ENCODE measurements at places on chromosomes 7 and 10.

DNA sequence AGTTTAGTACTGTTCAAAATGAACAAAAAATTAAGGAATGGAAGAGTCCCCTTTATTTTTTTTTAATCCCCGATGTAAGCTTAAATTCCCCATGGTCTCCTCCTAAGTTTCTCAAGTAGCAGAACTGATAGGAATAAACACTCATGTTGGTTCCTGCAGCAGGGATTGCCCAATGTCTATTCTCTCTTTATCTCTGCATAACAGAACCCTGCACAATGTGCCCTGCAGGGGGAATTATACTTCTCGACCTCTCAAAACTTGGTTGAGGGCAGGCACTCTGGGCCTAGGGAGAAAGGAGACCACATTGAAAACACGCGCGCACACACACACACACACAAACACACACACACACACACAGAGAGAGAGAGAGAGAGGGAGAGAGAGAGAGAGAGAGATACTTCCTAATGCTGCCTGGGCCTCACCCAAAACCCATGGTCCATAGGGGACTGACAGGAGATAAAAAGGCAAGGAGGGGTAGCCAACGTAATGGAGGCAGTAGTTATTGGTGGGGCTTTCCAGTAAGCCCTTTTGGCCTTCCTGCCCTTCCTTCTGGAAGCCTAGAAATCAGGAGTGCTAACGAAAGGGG, 22.7 kb downstream of the JAZF1 start:
- no peak for DNase-seq

GRCh38 chr10:115844591-115844990, 428.4 kb downstream of the GFRA1 start:
- DNase-seq: no peak

GRCh38 chr7:70480927-70481569, 650.9 kb upstream of the GALNT17 start:
- no peak for DNase-seq

- DNase-seq: peak; percentile 85
Observed at GRCh38 chr7:28151965-28152364, 28.6 kb downstream of the JAZF1 start.

- DNase-seq: no peak
Observed at GRCh38 chr10:119919271-119919670, 26.7 kb downstream of the SEC23IP start.

DNA sequence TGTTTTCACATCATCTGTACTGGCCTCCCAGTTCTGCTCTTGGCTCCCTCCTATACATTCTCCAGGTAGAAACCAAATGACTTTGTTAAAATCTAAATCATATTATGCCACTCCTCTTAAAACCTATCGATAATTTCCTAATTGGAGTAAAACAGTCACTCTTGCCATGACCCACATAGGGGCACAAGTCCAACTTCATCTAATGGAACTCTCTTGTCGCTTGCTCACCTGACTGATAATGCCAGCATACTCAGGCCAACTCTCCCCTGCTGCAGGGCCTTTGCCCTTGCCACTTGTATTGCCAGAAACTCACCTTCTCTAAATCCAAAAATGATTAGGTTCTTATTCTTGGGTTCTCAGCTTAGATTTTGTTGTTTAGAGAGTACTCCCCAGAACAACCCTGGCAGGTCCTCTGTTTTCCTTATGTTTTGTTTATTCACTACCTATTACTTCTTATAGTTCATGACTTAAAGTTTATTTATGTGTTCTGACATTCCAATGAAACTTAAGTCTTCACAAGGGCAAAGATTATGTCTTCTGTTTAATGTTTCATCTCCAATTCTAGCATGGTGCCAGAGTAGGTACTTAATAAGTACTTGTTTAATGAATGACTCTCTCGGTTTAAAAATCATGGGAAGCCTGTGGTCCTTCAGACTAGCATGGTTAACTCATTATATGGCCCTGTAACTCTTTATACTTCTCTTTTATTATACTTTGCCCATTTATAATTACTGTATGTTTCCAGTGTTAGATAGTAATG, 345.9 kb upstream of the SMIM30 start:
- no peak for DNase-seq

GRCh38 chr7:134394056-134394455, 64.8 kb downstream of the AKR1B1 start:
- DNase-seq: no peak

DNA sequence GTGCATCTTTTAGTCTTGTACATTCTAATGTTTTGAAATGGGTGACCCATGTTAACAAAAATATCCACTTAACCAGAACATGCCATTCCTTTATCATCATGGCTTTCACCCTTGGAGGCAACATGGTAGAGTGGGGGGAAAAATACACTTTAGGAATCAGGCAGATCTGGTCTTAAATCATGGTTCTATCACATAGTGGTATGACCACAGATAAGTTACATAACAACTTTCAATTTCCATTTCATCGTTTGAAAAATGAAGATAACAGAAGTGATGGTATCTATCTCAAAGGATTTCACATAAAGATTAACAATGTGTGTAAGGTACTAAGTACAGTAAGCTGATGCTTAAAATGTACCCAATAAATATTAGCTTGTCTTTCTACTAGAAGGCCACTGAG, 19.0 kb downstream of the TMEM168 start:
- DNase-seq: no peak

- peak; percentile 1 for DNase-seq
Observed at GRCh38 chr7:55794527-55794926, 68.0 kb downstream of the SEPTIN14 start.

- DNase-seq: no peak
Observed at GRCh38 chr7:102285540-102286236, 980 bp upstream of the SH2B2 start.

GRCh38 chr10:88161070-88161469, 297.6 kb downstream of the PTEN start:
- no peak for DNase-seq

- no peak for DNase-seq
Observed at GRCh38 chr7:70014472-70015177, 416.4 kb downstream of the AUTS2 start.

DNA sequence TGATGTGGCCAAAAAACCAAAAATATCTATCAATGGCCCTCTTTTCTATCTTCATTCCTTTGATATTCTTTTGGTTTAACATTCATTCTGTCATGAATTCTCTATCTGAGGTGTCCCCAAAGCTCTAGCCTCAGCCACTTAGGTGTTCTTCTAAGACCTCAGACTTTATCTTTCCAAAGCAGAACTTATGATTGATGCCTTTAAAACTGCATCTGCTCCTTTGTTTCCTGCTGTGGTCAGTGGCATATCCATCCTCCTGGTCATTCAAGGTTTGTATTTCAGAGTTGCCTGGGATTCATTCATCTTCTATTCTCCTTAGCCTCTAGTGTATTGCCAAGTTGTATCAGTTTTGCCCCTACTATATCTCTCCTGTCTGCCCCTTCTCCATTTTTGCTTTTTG, 30.6 kb downstream of the FHIP2A start:
- DNase-seq: no peak

DNA sequence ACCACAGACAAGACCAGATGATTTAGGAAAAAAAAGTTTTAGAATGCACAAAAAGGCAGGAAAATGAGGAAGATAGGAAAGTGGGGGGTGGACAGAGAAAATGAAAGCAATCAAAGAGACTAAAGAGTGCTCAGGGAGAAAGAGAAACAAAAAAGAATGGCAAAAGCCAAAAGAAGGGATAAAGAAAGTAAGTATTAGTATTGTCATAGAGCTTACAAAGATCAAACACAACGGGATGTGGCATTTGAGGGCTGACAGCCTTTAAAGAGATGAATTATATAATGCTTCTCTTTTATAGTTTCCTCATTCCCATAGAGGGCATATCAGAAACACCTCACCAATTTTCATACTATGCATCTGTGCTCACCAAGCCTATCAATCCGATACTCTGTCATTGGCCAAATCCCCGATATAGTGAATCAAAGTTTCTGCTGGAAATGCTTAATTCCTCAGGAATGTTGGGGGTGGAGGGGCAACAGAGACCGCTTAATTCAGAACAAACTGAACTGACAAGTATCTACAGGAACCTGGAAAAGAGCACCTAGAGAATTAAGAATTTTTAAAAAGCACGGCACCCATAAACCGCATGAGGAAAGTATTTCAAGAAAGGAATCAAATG, 2.7 kb downstream of the COG5 start:
- peak; percentile 2 for DNase-seq

GRCh38 chr7:98458090-98458875, 57.4 kb upstream of the BAIAP2L1 start:
- DNase-seq: no peak

DNA sequence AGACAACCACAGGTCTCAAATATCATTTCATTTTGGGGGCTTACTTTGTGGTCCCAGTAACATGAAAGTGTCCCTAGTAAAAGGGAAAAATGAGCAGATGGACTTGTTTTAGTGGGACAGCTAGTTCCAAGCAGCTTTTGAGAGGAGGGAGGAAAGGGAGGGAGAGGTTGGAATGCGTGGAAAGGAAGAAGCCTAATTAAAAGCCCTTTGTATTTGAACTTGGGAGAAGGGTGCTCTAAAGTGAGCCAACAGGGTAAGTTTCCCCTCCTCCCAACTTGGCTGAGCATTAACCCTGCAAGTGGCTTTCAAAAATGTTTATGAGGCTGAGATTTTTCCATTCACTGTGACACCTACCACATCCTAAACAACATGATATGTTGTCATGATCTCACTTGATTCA, 38.8 kb upstream of the LYZL1 start:
- no peak for DNase-seq

- DNase-seq: no peak
Observed at GRCh38 chr7:70570029-70570428, 561.9 kb upstream of the GALNT17 start.

DNA sequence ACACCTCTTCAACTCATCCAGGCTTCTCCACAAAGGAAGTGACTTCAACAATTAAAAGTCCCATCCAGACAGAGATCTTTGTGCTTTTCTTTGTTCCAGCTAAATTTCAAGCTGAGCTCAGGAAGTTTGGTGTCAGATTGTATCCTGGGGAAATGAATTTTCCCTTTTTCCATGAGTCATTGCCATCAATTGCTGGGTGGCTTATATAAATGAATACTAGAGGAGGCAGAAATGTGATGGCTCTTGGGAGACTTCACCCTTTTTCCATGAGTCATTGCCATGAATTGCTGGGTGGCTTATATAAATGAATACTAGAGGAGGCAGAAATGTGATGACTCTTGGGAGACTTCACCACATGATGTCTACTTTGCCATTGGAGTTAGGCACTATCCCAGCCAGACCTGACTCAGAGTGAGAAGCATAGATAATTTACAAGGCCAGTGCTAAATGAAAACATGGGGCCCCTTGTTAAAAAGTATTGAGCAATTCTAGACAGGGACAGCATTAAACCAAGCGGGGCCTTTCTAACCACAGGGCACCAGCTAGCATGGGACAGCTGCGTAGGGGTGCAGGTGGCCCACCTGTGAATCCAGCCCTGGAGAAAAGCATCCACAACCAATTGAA, 339.2 kb upstream of the PODXL start:
- peak; percentile 70 for DNase-seq

- DNase-seq: no peak
Observed at GRCh38 chr7:106938803-106939202, 73.7 kb downstream of the PIK3CG start.

DNA sequence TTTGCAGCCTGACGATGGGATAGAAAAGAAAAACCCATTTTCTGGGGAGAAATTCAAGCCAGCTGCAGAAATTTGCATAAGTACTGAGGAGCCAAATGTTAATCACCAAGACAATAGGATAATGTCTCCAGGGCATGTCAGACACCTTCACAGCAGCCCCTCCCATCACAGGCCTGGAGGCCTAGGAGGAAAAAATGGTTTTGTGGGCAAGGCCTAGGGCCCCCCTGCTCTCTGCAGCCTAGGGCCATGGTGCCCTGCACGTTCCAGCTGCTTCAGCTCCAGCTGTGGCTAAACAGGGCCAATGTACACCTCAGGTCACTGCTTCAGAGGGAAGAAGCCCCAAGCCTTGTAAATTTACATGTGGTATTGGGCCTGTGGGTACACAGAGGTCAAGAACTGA, 158.2 kb downstream of the VWC2 start:
- DNase-seq: no peak

GRCh38 chr7:36279200-36279925, 110.3 kb upstream of the ANLN start:
- DNase-seq: no peak

- peak; percentile 64 for DNase-seq
Observed at GRCh38 chr10:126458466-126458865, 70.2 kb upstream of the ADAM12 start.

GRCh38 chr7:158648787-158649186, 55.8 kb downstream of the NCAPG2 start:
- DNase-seq: peak; percentile 15

DNA sequence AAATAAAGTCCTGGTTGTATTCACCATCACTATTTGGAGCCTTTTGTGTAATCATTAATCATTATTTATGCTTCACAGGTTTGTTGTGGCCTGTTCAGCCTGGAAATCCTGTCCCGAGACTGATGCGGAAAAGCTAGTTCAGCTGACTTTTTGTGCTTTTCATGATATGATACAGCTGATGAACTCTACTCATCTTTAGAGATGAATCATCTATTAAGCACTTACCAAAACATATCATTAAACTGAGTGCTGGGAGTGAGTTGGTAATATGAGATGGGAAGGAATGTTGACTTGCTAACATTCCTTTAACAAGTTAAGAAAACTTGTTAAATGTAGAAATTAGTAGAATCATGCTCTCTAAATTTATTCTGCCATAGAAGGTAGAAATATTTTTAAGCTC, 53.0 kb downstream of the CROT start:
- DNase-seq: peak; percentile 28

GRCh38 chr10:48547061-48547895, 57.6 kb downstream of the ARHGAP22 start:
- DNase-seq: no peak

DNA sequence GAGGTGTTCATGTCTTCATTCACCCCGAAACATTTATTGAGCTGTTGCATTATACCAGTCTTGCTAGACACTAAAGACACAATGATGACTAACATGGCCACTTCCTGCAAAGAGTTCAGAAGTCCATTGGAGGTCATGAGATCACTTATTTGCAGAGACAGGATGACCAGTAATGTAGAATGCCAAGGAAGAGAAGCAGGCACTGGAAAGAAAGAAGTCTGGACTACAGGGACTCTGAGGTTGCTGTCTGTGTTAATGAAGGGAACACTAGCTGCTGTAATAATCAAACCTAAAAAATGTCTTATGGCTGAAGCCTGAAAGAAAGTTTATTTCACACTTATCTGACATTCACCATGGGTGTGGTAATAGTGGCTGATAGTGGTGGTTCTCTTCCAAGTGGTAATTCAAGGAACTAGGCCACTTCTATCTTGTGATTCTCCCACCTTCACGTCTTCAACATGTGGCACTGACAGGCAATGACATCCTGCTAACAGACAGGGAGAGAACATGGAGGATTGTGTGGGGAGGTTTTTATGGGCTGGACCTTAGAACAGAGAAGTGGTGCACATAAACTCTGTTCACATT, 89.2 kb upstream of the MKLN1 start:
- DNase-seq: peak; percentile 70

GRCh38 chr10:117830787-117831212, 215.9 kb downstream of the RAB11FIP2 start:
- DNase-seq: no peak
